Substantia nigra (tissue), 51 donors: ENCODE measurements at places on chromosomes 5 and 9.

DNA sequence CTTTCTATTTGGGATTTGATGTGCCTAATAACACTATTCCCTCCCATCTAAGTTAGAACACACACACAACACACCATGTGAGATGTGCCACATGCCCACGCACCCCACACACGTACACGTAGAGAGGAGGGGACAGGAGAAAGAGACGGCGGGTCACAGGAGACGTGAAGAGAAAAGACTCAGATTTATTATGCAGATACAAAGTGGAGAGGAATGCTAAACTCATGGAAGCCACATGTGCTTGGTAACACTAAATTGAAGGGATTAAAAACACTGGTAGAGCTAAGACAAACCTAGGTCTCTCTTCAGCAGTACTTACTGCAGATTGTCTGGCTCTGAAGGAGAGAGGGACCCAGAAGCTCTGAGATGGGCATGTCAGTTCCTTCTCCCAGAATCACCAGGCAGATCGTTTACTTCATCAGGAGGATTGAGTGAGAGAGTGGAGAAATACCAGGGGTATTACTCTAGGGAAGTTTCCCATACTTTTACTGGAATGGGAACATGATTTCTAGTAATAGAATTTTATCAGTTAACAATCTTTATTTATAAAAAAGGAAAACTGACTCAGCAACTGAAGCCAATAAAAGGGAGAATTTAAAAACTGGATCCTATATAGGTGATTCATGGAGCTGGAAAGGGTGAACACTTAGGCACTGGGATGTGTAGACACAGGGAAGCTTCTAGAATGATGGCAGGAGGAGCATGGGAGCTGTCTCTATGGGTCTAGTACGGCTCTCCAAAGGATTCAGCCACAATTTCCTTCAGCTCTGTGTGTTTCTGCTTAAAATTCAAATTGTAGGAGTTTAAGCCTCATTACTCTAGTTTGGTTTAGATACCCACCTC lies 139.4 kb downstream of the MACIR start:
- DNase-seq = no peak

DNA sequence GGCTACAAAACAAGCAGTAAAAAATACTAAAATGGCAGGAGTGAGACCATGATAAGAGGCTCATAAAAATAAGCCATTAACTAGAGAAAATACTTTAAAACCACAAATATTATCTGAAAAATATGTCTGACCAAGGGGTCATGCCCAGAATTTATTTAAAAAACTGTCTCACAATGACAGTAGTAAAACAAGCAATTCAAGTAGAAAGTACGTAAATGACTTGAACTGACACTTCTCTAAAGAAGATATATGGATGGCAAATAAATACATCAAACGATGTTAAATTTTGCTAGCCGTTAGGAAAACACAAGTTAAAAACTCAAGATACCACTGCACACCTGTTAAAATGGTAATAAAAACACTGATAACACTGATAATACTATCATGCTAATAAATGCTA lies 353.9 kb upstream of the GRAMD2B start:
- DNase-seq = no peak

- DNase-seq = peak; percentile 55
These were observed 38.9 kb downstream of the SLC35D2 start for GRCh38 chr9:96344458-96345180.

DNA sequence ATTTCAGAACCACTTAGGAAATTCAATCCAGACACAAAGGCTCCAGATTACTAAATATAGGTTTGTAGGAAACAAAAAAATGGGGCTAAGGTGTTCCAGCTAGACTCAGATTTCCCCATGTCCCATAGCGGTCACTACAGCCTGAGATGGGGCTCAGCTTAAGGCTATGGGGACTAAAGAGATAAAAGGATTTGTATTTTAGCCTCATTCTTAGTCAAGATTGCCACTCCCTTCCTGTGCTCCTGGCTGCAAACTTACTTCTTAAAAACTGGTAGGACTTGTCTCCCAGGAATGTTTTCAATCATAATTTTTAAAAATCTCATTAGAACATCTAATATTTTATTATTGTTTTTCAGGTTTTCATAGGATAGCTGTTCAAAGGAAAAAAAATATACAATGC lies 253.8 kb upstream of the DAB2 start:
- DNase-seq = no peak

DNA sequence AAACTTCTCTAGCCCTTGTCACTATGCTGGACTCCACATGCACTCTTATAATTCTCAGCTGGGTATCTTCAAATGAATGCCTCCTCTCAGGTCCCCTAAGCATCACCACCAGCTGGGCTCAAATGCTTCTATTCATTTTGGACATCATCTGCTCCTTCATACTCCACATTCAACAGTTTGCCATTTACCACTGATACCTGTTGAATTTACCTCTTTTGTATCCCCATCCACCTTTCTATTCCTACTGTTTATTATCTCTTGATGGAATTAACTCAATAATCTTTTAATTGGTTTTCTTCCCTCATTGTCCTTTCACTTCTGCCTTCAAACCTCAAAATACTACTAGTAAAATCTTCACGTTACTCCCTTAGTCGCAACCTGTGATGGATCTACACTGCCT lies 14.5 kb downstream of the RANBP6 start:
- no peak for DNase-seq
